ENCODE measurements at places on chromosomes 1 and 21. TPM values are rescaled to one million over a fixed set of nuclear protein-coding genes. Genes with fewer than 3 reads are reported as not detected.

Gene FHAD1
- 0.55 TPM for total RNA-seq

Gene EVI5
- total RNA-seq, result 33.4 TPM

Gene CDC7
- 15.5 TPM for total RNA-seq

Gene SLC37A1
- total RNA-seq, result 1.9 TPM

Gene ARHGAP30
- total RNA-seq, result not detected

Gene PGLYRP4
- not detected for total RNA-seq

Gene NTNG1
- 19.0 TPM for total RNA-seq
